ENCODE measurements at places on chromosomes 2 and 18.

- no peak for DNase-seq
Observed at GRCh38 chr2:19356545-19357401, 1.6 kb downstream of the OSR1 start.

DNA sequence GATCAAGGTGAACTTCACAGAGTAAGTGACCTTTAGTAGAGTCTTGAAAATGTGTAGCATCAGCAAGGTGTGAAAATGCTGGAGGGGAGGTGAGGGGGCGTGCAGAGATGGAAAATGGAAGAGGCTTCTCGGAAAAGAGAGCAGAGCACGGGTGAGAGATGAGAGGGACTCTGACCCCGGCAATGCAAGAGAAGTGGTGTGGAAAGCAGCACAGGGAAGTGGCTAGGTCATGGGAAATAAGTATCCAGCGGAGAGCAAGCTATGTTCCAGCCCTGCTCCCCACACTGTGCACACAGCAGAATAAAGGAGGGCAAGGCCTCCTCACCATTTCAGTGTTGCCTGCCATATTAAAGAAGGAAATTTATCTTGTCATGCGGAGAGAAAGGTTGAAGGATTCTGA lies 241.7 kb upstream of the DOK6 start:
- no peak for DNase-seq

- DNase-seq = no peak
Observed at GRCh38 chr2:88099798-88100488, 27.9 kb downstream of the FABP1 start.

DNA sequence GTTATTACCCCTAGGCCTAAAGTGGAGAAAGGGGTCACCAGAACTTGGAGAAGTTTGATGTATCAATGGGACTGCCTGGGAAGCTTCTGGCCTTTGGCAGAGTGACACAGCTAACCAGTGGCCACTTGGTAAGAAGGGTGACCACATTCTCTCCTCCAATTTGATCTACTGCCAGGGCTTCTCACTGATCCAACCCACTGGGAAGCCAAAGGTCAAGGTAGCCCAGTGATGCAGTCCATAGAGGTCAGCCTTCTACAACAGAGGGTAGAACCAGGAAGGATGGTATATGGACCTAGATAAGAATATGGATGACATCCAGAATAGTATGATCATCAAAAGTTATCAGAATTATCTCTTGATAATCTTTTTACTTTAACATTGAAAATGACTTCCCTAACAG lies 493.6 kb downstream of the NYAP2 start:
- no peak for DNase-seq

GRCh38 chr18:58276789-58277739 lies 233.0 kb downstream of the NEDD4L start:
- no peak for DNase-seq

DNA sequence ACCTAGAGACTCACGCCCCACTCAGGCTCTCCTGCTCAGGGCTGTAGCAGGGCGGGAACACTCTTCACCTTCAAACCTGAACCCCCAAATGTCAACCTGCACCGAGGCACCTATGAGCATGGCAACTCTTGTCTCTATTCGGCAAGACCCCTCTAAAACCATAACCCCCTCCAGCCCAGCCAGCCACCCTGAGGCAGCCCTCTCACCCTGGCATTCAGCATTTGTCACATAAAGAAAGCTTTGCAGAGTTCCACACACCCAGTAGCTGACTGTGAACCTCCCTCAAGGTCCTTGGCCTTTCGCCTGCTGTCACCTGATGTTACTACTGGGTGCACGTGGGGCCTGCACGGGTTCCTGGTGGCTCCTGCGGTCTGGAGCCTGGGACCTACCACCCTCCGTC lies 97.2 kb upstream of the ALKAL2 start:
- no peak for DNase-seq

- DNase-seq = no peak
Observed at GRCh38 chr18:27887287-27887686, 289.6 kb downstream of the CDH2 start.

DNA sequence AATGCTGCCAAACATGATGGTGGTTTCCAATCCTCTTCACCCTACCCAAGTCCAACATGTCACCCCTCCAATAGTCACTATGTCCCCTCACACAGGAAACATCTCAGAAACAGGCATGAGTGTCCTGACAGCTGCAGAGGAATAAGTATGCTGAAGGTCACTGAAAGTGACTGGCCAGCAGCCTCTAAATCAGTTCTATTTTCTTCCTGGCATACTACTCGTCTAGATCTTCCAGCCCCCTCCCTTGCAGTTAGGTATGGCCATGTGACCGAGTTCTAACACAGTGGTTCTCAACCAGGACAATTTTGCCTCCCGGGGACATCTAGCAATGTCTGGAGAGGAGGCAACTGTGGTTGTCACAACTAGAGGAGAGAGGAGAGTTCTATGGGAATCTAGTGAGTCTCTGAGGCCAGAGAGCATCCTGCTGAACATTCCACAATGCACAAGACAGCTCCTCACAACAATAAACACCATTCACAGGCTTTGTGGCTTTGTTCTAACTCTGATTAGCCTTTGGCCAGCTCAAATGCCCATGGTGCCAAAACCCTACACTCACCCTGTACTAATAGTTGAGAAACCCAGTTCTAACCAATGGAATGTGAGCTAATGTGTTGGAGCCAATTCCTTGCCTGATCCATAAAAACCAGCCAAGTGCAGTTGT lies 12.6 kb upstream of the ID2 start:
- DNase-seq = no peak

GRCh38 chr2:119367472-119368099 lies 809 bp downstream of the DBI start:
- no peak for DNase-seq

- no peak for DNase-seq
Observed at GRCh38 chr2:236856848-236857235, 228.8 kb upstream of the COPS8 start.

- DNase-seq = no peak
Observed at GRCh38 chr2:126656431-126657147, 631 bp downstream of the GYPC start.

- DNase-seq = no peak
Observed at GRCh38 chr18:2979129-2979528, 33.8 kb downstream of the LPIN2 start.

- no peak for DNase-seq
Observed at GRCh38 chr18:78770823-78771139, 208.8 kb upstream of the SALL3 start.

GRCh38 chr2:128605931-128606330 lies 287.3 kb upstream of the HS6ST1 start:
- DNase-seq = no peak

- no peak for DNase-seq
Observed at GRCh38 chr2:102337481-102338386, 17.9 kb upstream of the IL18R1 start.

- no peak for DNase-seq
Observed at GRCh38 chr18:59132810-59133465, 6.7 kb upstream of the SEC11C start.

- no peak for DNase-seq
Observed at GRCh38 chr18:79496978-79497637, 101.4 kb downstream of the NFATC1 start.

- DNase-seq = no peak
Observed at GRCh38 chr2:124025171-124025580, at the start of gene CNTNAP5. Gene CNTNAP5, plus strand, starts transcription at chr2:124025287. Its CDS starts 364 bp downstream, at chr2:124025651.

- no peak for DNase-seq
Observed at GRCh38 chr2:19176977-19177376, 181.4 kb downstream of the OSR1 start.

DNA sequence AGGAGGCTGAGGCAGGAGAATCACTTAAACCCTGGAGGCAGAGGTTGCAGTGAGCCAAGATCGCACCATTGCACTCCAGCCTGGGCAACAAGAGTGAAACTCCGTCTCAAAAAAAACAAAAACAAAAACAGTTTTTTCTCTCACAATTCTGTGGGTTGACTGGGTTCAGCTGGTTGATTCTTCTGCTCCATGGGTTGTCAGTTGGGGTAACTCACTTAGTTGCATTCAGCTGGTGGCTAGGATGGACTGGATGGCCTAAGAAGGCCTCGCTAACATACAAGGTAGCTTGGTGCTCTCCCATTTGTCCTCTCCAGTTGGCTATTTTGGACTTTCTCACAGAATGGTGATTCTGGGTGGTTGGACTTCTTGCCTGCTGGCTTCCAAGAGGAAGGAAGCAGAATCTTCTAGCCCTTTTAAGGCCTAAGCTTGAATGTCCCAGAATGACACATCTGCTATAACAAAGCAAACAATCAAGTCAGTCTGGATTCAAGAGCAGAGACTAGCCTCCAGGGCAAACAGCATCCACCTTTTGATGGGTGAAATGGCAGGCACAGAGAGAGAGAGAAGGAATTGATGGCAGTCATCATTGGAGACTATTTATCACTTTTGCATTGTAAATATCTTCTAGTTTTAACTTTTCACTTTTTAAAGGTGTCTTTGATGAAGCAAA lies 17.9 kb downstream of the LAMA3 start:
- no peak for DNase-seq

- DNase-seq = no peak
Observed at GRCh38 chr2:191304939-191305875, 60.0 kb downstream of the MYO1B start.

- no peak for DNase-seq
Observed at GRCh38 chr2:220717283-220717682, 854.8 kb downstream of the EPHA4 start.

DNA sequence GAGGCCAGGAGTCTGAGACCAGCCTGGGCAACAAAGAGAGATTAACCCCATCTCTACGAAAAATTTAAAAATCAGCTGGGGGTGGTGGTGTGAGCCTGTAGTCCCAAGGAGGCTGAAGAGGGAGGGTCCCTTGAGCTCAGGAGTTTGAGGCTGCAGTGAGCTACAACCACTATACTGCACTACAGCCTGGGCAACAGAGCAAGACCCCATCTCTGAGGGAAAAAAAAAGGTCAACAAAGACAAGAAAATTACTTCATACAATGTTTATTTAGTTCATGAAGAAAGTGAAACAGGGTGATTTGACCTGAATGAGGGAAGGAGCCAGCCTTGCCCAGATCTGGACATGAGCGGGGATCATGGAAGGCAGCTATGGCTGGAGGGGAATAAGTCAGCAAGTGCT lies 59.1 kb downstream of the TMEM163 start:
- DNase-seq = no peak

- DNase-seq = no peak
Observed at GRCh38 chr2:100588071-100588786, 25.4 kb downstream of the PDCL3 start.

GRCh38 chr2:46145840-46146239 lies 151.4 kb upstream of the EPAS1 start:
- DNase-seq = no peak

DNA sequence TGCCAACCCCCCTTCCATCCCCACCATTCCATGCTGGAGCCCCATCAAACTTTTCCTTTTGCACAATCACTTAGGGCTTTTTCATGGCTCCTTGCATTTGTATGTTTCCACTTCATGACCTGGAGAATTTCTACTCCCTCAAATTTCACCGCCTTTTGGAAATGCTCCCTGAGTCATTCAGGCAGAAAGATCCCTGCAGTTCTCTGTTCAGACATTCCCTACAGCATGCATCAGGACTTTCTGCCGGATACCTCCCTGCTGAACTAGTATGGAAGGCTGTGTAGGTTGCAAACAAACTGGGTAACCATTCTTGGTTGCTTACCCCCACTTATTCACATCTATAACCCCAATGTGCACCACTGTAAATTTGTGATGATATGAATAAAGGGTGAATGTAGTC lies 389.6 kb upstream of the CELF4 start:
- no peak for DNase-seq

DNA sequence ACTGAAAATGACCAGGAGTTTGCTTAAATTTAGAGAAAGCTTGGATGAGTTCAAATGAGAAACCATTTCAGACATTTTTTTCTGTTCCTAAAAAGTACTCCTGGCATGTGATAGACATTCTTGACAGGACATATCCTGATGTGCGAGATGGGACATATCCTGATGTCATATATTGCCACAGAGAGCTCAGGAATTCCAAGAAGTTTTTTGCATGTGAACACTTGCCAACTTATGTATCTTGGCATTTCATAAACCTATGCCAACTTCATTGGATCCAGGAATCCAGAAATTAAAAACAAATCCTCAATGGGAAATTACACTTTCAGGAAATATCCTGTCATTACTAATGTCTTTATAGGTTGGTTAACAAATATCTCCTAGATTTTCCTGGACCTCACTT lies 2.9 kb upstream of the SERPINB3 start:
- DNase-seq = no peak

GRCh38 chr2:105188343-105188742 lies 53.2 kb upstream of the GPR45 start:
- no peak for DNase-seq

DNA sequence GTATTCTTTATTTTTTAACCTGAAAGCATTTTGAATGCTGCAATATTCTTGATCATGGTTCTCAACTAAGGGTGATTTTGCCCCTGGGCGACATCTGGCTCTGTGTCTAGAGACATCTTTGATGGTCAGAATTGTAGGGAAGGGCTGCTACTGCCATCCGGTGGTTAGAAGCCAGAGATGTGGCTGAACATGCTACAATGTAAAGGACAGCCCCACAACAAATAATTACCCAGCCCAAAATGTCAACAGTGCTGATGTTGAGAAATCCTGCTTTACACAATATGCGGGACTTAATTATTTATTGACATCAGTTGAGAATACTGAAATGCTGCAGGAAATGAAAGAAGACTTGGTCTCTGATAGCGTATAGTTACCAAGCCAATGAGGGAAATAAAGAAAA lies 37.5 kb upstream of the SERPINB2 start:
- no peak for DNase-seq

GRCh38 chr2:221468317-221468716 lies 103.8 kb downstream of the EPHA4 start:
- no peak for DNase-seq

GRCh38 chr2:222566229-222566628 lies 89.7 kb downstream of the FARSB start:
- no peak for DNase-seq

DNA sequence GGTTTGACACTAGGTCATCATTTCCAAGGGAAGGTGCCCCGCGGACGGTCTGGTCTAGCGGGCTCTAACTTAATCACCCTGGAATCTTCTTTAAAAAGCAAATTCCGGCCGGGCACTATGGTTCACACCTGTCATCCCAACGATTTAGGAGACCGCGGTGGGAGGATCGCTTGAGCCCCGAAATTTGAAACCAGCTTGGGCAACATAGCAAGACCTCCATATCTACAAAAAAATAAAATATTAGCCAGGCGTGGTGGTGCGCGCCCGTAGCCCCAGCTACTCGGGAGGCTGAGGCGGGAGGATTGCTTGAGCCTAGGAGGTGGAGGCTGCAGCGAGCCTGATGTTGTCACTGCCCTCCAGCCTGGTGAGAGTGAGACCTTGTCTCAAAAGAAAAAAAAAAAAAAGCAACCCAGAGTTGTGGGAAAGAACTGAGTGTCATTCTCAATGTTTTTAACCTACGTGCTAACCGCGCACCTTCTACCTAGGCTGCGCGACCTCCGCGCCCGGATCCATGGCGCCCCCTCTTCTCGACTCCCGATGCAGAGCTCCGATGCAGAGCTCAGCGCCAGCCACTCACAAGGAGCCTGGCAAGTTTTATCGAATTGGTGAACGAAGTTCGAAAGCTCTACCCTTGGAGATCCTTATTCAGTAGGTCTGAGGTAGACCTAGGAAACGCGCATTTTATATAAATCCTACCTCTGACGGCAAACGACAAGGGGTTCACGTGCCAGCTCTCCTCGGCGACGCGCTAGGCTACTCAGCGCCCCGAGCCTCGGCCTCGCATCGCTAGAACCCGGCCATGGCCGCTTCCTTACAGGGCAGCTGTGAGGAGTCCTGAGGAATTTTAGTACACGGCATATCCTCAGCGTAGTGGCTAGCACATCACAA lies 888 bp upstream of the TWSG1 start:
- DNase-seq = no peak

Measured in bone marrow (tissue), 2 donors.